ENCODE measurements at places on chromosomes 16 and 17.

DNA sequence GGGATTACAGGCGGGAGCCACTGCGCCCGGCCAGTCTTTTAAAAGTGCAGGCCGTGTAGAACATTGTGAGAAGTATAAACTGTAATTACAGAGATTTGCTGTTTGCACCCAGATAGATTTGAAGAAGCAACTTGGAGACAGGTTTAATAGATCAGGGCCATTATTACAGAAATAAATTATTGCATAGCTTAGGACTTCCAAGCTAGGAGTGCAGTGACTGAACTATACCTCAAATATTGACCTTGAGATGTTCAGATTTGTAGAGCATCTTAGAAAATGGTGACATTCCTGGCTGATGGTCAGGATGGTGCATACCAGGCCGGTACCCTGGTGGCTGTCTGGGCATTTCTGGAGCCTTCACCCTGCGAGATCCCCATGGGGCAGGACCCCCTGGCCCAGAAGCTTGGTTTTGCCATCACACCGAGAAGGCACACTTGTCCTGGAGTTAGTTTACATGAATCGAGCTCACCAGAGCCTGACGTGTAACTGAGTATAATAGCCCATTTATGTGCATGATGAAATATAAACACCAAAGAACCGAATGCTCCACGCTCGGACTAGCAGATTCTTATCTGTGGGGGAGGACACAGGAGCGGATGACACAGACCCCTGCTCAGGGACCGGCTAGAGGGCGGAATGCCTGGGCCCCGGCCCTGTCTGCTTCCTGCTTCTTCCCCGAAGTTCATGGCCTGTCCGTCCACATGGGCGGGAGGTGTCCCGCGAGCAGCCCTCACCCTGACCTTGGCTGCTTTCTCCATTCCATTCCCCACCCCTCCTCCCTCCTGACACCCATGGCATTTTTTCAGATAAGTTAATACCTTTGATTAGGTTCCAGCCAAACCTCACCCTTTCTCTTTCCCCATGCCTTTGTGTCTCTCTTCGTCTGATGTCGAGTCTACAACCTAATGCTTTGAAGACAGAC lies 32.1 kb downstream of the CCDC40 start:
- DNase-seq: peak; percentile 35

DNA sequence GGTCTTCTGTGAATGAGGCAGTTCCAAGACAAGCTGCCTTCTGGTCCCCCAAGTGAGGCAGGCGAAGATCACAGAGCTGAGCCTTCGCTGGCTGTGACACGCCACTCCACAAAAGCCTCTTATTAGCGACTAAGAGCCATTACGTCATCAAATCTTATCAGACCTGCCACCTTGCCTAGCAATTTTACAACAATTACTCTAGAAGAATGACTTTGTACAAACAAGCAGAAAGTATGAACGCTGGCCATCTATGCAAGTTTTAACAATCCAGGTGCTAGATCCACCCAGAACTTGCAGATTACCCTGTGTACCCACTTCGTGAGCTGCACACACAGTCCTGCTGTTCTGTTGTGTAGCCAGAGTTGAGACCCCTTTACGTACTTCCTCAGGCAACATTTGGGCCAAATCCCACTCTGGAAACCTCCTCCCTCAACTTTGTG lies 3.8 kb upstream of the ICAM2 start:
- DNase-seq: no peak

GRCh38 chr17:5286846-5287245 lies 4.8 kb downstream of the RABEP1 start:
- DNase-seq: no peak

- DNase-seq: no peak
These were observed 5.0 kb downstream of the GLP2R start for GRCh38 chr17:9830711-9831110.

DNA sequence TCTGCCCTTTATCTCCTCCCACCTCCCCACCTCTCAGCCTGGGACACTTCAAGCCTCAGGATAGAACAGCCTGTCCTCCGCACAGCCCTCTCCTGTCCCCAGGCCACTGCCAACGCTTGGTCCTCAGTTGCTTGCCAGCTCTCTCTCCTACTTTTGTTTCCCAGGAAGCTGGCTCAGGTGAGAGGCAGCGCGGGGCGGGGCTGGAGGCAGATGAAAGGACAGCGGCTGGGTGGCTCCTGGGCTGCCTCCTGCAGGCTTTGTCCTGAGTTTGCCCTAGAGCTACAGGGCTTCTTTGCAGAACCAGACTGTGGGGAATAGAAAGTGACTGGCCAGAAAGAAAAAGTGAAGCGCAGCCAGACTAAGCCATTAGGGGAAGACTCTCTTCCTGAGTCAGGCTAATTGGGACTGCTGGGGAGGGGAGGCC lies 48.2 kb upstream of the CDC42EP4 start:
- no peak for DNase-seq

- no peak for DNase-seq
These were observed 2.5 kb downstream of the TRIM47 start for GRCh38 chr17:75875940-75876189.

- DNase-seq: peak; percentile 16
These were observed 12.6 kb upstream of the TCF25 start for GRCh38 chr16:89860747-89861304.

DNA sequence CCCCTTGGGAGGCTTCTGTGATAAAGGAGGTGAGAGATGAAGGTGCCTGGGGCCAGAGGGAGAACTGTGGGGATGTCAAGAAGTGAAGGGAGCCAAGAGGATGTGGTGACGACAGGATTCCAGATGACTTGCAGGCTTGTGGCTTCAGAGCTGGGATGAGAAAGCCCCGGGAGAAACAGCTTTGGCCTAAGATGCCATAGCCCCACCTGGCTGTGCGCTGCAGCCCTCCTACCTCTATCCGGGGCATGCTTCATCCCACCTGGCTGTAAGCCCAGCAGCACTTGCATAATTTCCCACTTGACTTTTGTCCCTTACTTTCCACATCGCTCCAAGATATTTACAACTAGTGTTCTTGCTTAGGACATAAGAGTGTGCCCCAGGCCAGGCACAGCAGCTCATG lies 29.3 kb downstream of the GINS3 start:
- DNase-seq: peak; percentile 9

DNA sequence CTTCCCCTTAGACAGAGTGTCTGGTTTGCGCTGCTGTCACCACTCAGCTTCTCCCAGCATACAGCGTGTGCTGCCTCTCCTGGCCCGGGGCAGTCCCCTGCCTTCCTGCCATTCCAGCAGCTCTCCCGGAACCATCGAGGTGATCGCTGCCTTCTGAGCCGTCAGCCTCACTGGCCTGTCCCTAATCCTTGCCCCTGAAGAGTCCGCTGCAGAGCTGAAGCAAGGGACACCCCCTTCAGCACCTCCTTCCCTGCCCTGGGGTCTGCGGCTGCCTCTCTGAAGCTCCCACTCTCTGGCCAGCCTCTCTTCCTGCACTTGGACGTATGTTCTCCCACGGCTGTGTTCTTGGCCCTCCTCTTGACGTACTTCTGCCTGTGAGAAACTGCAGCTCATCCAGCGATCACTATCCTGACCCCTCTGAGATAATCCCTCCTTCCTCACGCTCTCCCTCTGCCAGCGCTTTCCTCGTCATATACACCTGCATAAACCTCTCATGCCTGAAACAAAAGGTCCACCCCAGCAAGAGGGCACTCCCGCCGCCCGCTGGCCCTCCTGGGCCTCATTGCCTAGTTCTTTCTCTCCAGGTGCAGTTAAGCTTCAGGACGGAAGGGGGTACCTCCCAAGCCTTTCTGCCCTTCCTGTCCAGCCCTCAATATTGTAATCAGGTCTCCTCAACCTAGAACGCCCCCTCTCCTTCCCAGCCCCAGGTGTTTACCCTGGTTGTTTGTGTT lies 220.6 kb upstream of the CHMP6 start:
- DNase-seq: no peak

DNA sequence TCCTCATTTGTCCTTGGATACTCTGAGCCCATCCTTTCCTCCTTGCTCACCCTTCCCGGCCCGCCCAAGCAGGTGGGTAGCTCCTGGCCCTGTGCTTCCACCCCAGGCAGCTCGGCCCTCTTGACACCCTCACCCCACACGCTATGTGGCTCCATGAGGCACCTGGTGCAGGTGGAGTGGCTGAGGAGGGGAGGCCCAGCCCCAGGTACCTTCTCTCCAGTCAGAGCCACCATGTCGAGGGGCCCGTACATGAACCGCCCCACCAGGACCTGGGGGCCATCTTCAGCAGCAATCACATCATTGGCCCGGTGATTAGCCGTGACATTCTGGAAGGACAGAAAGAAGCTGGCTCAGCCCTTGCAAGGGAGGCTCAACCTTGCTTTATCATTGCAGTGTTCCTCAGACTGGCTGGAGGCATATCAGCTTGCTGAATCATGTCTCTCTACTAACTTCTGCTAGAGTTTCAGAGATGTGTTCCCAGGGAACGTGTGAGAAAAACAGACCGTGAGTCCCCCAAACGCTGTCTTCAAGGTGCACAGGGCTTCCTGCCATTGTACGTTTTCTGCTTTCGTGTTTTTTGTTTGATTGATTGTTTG lies 20.3 kb downstream of the PIMREG start:
- no peak for DNase-seq

GRCh38 chr17:39765175-39765574 lies 27.4 kb downstream of the GRB7 start:
- no peak for DNase-seq

GRCh38 chr16:57893559-57894389 lies 77.2 kb downstream of the CNGB1 start:
- peak; percentile 56 for DNase-seq

DNA sequence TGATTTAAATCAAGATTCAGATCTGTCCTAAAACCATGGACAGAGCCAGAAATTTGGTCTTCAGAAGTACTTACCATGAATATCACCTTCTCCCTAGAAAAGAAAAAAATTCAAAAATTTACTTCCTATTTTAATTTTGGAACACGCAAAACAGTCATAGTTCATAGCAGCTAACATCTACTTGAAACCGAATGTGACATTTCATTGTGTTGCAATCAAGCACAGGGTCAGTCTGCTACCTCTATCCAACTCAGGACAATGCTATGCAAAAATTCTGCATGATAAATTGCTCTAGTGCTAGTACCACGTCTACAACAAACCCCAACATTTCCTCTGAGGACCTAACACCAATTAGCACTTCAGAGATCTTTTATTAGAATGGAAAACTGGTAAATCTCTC lies 7.7 kb downstream of the JPT1 start:
- no peak for DNase-seq

DNA sequence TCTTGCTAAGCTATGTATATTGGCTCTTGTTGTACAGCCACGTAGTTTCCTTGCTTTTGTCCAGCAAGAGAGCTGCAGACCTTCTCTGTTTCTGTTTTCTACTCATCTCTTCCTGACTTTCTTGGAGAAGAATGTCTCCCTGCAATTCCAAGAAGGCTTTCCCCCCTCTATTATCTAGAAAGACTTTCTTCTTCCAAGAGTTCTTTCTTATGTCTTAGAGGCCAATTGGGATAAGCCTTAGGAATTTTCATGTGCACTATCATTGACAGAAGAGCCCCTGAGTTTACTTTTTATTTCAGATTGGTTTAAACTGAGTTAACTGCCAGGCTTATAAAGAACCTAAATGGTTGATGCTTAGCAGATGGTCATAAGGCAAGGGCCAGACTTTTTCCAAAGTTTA lies 9.0 kb downstream of the CAPNS2 start:
- no peak for DNase-seq
